ENCODE measurements at places on chromosomes 2 and 18.
A peak's percentile ranks its signal among the peaks of the same experiment; 100 is the strongest.

DNA sequence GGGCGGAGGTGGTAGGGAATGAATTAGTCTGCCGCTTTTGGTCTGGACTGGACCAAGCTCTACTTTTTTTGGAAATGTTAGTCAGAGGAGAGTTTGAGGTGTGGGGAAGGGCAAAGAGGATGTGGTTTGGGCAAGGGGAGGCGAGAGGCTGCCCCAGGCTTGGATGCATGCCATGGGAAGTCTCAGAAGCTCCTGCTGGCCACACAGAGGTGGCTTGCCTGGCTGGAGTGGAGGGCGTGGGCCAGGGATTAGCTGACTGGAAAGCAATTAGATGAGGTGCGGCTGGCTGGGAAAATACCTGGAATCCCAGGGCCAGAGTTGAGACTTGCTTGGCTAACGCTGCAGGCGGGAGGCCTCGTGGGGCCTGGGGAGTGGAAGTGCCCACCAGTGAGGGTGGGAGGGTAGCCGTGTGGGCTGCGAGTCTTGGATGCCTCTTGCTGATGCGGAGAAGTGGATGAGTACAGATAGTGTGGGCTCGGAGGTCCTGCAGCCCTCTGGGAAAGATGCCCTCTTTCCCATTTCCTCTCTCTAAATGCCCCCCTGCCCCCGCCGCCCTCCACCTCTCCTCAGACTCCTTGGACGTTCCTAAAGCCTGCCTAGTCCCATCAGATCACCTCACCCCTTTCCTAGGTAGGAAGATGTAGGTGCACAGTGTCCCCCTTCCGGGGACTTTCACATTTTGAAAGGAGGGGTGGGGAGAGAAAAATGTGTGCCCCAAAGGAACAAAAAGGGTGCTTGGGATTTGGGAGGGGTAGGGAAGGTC, 117.6 kb downstream of the SMAD7 start:
- peak; percentile 50 for DNase-seq

- peak; percentile 94 for DNase-seq
Measured at GRCh38 chr2:143426296-143426695, 297.1 kb downstream of the ARHGAP15 start.

DNA sequence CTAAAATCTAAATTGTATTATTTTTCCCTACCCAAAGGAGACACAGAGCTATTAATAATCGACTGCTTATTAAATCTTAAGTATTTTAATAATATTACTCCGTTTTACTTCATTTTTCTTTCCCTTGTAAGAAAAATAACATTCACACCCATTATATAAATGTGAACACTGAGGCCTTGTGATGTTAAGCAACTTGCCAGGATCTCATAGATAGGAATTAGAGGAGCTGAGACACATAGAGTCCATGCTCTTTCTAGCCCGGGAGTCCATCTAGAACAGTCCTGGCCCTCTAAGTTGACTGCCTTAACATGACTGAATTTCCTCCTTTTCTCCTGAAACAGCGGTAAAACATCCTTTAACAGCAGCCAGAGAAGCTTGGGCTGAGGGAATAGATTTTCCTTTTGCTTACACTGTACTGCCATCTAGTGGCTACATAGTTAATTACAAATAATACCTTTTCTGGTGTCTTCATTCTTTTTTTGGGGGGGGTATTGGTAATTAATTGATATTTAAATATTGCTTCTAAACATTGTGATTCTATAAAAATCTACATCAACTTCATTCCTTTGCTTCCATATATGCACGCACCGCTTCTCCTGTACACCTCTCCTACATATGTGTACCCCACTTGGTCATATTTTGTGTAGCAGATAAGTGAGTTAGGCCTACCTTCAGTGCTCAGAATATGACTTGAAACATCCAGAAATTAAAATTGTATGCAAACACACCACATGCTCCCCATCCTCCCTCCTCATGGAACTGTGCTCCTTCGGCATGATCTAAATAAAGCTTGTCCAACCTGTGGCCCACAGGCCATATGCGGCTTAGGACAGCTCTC, 125.8 kb upstream of the HNMT start:
- DNase-seq: peak; percentile 52

DNA sequence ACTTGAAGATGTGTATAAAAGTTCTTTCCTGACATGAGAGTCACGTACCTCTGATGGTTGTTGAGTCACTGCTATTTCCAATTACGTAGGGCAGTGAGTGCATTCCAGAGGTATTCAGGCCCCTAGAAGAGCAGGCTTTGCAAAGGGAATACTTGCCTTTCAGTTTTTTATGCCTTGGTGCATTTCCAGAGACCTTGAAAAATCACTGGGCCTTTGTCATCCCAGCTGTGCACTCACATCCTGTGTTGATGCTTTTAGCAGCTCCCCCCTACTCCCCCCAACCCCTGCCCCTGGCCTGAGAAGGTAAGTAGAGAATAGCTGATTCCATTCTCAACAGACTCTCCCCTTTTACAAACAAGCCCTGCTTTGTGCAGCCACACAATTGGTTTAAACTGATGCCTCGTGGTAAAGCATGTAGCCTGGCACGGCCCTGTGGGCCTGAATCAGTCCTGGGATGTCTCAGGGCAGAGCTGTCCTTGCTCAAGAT, 174.2 kb downstream of the PRPF40A start:
- DNase-seq: peak; percentile 96

- DNase-seq: no peak
Measured at GRCh38 chr2:101361121-101361520, 26.2 kb downstream of the CREG2 start.

DNA sequence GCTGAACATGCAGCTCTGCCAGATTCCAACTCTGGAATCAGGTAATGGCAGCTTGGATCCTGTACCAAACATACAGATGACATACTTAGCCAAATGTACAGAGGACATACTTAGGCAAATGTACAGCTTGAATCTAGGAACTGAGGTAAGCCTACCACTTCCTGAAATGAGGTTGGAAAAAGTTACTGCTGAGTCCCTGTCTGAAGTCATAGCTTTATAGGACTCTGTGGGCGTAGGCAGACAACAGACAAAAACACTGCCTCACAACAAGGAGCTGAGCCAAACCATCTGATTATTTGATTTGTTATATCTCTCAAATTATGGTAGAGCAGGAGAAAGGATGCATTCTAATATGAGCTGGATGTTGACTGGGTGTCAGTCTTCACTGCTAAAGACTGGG, 290.2 kb upstream of the TCF4 start:
- peak; percentile 32 for DNase-seq

- no peak for DNase-seq
Measured at GRCh38 chr2:241265506-241265905, 50.0 kb downstream of the HDLBP start.

- no peak for DNase-seq
Measured at GRCh38 chr18:68017385-68017784, 500.9 kb upstream of the DSEL start.

DNA sequence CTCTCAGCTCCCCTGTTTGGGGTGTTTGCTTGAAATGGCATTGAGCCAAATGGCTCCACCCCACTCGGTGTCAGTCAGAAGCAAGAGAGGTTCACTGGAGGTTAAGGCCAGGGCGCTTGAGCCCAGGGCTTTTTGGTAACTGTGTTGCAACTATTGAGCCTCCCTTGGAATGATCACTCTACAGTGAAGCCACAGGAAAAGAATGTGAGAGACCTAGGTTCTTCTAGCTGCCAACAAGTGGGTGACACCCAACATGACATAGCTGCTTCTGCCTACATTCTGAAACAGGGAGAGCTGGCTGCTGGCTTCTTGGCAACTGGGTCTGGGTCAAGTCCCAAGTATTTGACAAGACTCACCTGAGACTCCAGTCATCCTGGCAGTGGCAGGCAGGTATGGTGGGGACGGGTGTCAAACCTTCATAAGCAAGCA, 7.1 kb upstream of the GRHL1 start:
- DNase-seq: no peak

DNA sequence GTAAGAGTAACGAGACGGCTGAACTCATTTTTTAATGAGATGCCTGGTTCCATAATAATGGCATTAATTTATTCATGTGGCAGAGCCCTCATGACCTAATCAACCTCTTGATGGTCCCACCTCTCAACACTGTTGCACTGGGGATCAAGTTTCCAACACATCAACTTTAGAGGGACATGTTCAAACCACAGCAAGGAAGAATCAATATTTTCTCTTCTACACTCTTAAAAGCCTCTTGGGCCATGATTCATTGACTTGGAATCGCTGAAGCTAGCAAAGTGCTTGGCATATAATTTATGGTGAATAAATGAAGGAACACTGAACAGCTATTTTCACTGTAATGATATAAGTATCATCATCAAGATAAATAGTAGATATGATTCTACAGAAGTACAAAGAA, 333.0 kb downstream of the TNS1 start:
- DNase-seq: no peak

DNA sequence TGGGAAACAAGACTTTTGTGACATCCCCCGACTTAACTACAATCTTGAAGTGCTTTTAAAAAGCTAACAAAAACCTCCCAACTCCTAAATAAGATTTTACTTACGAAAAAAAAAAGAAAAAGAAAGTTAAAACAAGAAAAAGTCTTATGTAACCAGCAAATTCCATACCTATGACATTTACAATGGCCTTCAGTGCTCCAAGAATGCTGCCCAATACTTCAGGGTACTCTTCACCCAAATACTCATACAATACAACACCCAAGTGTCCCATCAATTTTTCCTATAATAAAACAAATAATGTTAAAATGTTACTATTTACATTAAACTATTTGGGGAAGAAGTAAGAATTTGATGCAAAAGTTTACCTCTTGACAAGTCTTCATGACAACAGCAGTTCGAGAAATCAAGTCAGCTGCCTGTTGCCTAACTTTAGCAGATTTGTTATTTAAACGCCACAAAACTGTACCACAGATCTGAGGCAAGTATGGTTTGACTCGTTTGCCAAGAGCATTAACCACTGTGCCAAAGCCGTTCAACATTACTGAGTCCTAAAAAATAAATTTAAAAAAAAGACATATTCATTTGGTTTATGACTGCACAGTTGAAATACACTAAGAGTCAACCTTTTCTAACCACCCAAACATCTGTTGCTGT, 34.8 kb downstream of the SF3B1 start:
- peak; percentile 17 for DNase-seq

GRCh38 chr2:176653479-176654443, 384.5 kb downstream of the MTX2 start:
- peak; percentile 67 for DNase-seq

DNA sequence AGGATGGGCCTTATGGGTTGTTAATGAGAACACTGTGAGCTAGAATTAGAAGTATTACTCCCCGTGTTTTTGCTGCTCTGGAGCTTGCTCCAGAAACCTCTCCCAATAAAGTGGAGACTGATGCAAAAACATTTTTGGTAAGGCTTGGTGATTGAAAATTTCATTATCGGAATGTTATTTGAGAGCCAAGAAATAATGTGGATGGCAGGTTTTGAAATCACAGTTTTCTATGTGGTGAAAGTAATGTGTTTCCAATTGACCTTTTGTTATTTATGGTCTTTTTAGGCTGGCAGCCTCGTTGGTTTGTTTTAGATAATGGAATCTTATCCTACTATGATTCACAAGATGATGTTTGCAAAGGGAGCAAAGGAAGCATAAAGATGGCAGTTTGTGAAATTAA, 5.1 kb downstream of the PLEKHA3 start:
- no peak for DNase-seq

- no peak for DNase-seq
Measured at GRCh38 chr18:56488739-56489138, 149.7 kb downstream of the TXNL1 start.

DNA sequence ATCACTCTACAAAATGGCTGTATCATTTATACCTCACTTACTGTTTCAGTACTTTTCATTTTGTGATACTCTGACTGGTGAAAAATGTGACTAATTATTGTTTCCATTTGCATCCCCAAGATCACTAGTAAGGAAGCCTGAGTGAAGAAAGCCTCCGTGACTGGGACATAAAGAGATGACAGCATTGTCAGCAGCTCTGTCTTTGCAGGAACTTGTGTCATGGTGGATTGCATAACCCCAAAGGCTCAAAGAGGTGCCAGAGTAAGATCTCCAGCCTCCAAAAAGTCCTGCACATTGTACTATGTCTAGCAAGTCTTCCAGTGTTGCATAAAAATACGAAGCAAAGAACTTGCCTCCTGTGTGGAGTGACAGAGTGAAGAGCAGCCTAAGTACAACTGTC, 187.5 kb upstream of the CRIM1 start:
- no peak for DNase-seq

DNA sequence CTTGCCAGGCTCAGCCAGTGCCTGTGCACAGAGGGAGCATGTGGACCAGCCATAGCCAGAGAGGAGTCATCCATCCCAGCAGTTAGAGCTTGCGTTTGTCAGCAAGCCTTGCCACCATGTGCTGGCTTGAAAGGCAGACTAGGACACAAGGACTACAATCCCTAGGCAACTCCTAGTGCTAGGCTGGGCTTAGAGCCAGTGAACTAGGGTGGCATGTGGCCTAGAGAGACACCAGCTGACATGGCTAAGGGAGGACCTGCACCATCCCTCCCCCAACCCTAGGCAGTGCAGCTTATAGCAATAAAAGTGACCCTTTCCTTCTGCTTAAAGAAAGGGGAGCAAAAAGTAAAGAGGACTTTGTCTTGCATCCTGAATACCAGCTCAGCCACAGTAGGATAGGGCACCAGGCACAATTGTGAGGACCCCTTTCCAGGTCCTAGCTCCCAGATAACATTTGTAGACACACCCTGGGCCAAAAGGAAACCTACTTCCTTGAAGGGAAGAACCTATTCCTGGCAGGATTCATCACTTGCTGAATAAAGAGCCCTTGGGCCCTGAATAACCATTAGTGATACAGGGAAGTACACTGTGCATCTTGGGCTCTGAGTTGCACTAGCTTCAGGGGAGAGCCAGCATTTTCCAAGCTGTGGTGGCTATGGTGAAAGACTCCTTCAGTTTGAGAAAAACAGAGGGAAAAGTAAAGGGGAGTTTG, 38.7 kb upstream of the UXS1 start:
- no peak for DNase-seq

DNA sequence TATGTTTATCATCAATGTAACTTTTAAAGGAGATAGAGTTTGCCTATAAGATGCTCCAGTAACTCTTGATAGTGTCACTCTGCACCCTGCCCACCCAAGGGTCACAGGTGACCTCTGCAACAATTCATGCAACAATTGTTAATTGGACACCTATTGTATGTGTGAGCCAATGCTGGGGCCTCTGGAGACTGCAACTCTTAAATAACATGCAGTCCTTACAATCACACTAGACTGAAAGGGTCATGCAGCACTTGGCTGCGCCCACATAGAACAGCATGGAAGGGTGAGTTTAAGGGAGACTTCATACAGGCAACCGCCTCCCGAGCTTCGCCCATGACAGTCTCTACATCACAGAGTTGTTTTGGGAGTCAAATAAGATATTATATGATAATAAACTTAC, 137.1 kb upstream of the TWIST2 start:
- no peak for DNase-seq

DNA sequence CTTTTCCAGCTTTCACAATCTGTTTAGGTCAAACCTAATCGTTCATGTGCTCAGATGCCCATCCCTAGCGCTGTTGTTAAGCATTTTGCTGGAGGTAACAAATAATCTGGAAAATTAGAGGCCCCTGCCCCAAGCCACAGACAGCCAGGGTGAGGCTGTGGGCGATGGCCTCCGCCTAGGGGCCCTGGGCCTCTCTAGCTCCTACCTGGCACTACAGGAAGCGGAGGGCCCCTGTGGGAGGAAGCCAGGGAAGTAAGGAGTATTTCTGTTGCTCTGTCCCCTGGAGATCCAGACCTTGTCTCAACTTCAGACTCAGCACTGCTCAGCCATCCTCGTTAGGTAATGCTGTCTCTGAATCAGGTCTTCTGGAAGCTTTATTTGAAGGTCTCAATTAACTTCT, 12.4 kb upstream of the FOSL2 start:
- DNase-seq: no peak

Data from iris pigment epithelial cell (primary cell).